Uterine smooth muscle cell (primary cell): ENCODE measurements at places on chromosomes 2 and 18. TPM values are rescaled to one million over a fixed set of nuclear protein-coding genes. Genes with fewer than 3 reads are reported as not detected.

The SLC25A12 gene
- 17.5 and 25.1 TPM in 2 replicates for total RNA-seq

The ZNF804A gene
- total RNA-seq, result 9.5 and 11.5 TPM in 2 replicates

The RAB31 gene
- 50.5 and 71.5 TPM in 2 replicates for total RNA-seq

The ZNF236 gene
- 10.5 and 11.8 TPM in 2 replicates for total RNA-seq

The SIX3 gene
- under 0.01 TPM in 1 of 2 replicates, not detected in the other for total RNA-seq

The TCF23 gene
- not detected in 2 replicates for total RNA-seq

The TTC27 gene
- total RNA-seq, result 26.6 and 29.7 TPM in 2 replicates

The ALK gene
- total RNA-seq, result under 0.01 TPM in 1 of 2 replicates, not detected in the other

The FAM237A gene
- not detected in 2 replicates for total RNA-seq

The DUSP19 gene
- 3.3 and 3.7 TPM in 2 replicates for total RNA-seq

The PLEKHH2 gene
- total RNA-seq, result 11.7 and 20.6 TPM in 2 replicates

The MLPH gene
- total RNA-seq, result 29.1 and 110 TPM in 2 replicates

The GKN2 gene
- not detected in 2 replicates for total RNA-seq

The POTEE gene
- under 0.01 and 0.11 TPM in 2 replicates for total RNA-seq

The MZT2B gene
- total RNA-seq, result 146 and 210 TPM in 2 replicates

The HOXD13 gene
- 7.5 and 7.7 TPM in 2 replicates for total RNA-seq
